ENCODE measurements at places on chromosomes 6 and 20.

DNA sequence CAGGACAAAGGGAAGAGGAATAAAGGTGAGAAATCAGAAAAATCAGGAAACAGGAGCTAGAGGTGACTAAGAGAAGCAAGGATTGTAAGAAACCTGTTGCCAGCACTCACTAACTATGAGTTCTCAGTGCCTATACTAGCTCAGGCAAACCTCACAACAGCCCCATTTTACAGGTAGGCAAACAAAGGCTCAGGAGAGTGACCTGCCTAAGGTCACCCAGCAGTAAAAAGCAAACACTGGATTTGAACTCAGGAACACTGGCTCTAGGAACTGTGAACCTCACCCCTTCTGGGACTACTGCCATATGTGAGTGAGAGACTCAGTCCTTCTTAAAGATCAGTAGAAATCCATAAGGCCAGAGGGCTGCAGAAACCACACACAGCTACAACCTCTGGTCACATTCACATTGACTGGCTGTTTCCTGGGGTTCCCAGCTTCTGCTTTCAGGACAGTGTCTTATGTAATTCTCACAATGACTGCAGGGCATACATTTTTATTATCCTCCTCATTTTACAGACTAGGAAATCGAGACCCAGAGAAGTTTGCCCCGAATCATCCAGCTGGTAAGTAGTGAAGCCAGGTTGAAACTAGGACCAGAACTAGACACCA is 80.7 kb upstream of the MAFB start:
- DNase-seq = no peak

GRCh38 chr6:127514179-127514772 is 4.9 kb downstream of the MTCL3 start:
- DNase-seq = no peak

DNA sequence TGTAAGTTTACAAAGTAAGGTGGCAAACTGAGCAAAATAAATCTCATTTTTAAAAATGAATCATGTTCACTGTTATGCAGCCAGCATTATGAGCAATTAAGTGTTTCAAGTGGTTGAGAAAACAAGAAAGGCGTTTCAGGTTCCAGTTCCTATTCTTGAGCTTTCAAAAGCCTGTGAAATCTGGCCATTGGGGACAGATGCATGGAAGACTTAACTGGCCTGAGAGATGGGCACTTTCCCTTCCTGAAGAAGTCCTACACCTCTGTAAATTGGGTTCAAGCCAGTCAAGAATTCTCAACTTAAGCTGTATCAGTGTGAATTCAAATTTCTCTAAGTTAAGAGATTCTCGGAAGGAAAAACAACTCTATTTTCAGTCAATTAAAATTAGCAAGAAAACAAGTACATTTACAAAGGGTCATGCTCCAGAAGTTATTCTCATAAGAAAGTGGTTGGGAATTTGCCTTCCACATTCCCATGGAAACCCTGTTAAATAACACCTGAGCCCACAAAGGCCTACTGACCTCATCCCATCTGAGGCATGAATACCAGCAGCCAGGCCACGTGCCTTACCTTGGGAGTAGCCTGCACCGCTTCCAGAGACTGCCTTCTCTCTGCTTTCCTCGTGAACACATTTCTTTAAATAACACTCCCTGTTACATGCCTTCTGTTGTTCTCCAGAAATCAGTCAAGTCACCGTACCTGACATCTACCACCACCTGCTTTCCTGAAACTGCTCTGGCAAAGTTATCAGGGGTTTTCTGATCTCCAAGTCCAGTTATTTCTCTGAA is 19.4 kb downstream of the MAP3K5 start:
- DNase-seq = no peak

GRCh38 chr6:134379076-134379475 is 61.2 kb upstream of the SGK1 start:
- no peak for DNase-seq

DNA sequence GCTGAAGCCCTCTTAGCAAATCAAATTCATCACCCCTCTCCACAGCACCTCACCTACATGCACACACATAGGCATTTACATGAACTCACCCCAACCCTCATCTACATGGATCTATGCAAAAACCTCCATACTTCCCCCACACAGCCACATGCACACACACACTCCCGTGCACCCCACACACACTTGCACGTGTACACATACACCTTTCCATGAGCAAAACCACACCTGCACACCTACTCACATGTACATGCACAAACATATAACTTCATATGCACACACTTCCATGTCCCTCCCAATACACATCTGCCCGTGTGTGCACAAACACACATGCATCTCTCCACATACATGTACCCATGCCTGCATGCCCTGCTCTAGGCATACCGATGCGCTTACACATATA is 23.3 kb downstream of the CST5 start:
- no peak for DNase-seq

GRCh38 chr6:41636833-41637193 is 1.5 kb upstream of the MDFI start:
- DNase-seq = no peak

DNA sequence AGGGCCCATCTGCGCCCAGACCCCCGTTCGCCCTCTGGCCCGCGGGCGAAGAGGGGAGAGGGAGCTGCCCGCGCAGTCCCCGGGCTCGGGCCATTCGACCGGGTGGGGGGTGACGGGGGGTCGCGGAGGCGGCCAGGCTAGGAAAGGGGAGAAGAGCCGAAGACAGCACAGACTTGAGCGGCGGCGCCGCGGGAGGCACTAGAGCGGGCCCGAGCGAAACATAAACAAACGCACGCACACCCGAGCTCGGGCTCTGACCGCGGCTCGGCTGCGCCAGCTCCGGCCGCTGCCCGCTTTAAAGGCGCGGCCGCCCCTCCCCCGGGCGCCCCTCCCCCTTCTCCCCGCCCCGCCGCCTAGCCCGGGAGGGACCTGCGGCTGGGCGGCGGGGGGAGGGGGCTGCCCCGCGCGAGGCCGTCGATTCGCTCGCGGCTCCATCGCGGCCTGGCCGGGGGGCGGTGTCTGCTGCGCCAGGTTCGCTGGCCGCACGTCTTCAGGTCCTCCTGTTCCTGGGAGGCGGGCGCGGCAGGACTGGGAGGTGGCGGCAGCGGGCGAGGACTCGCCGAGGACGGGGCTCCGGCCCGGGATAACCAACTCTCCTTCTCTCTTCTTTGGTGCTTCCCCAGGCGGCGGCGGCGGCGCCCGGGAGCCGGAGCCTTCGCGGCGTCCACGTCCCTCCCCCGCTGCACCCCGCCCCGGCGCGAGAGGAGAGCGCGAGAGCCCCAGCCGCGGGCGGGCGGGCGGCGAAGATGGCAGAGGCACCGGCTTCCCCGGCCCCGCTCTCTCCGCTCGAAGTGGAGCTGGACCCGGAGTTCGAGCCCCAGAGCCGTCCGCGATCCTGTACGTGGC is at the start of gene FOXO3:
Gene FOXO3, plus strand, starts transcription at position 455 of the 846 bp plus-strand sequence. Its CDS starts 292 bp downstream, at position 747.
- DNase-seq = peak; percentile 42

DNA sequence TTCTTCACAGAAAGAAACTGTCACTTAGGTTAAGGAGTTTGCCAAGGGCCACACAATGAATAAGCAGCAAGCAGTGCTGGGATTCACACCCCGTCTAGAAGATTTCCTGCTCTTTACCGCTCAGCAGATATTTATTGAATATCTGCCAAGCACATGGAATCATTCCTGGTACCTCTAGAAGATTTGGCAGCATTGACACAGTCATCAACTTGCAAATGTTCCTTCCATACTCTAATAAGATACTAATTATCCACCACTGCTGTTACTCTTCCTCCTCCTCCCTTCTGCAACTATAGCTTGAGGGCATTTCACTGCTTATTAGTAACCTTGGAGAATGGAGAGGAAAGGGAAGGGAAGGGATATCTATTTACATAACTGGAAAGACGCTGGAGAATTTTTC is 13.0 kb downstream of the MOXD1 start:
- no peak for DNase-seq

GRCh38 chr6:138847884-138848283 is 52.0 kb downstream of the ECT2L start:
- no peak for DNase-seq

- DNase-seq = no peak
These were observed 741 bp downstream of the PTPN1 start for GRCh38 chr20:50510706-50511542.

GRCh38 chr6:95670011-95670463 is 92.7 kb downstream of the MANEA start:
- DNase-seq = no peak

DNA sequence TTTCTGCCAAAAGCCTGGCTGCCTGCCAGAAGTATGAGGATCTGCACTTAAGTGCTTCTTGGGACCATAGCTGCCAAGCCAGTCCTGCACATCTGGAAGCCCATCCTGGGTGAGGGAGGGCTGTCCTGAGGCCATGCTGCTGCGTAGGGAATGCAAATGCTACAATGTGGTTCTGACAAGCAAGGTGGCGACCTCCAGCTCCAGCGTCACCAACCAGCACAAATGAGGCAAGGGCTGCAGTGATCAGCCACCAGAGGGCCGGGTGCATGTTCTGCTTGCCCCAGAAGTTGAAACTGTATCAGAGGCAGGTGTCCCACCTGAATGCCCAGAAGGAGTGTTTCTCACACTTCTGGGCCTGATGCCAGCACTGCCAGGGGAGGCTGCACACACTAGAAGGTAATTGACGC is 99.1 kb upstream of the KCNQ5 start:
- peak; percentile 4 for DNase-seq

Data from naive thymus-derived CD8-positive, alpha-beta T cell (primary cell).